ENCODE measurements at places on chromosomes 7 and 10.

- DNase-seq, result no peak
Observed at GRCh38 chr10:122507616-122508015, 46.3 kb downstream of the HTRA1 start.

- no peak for DNase-seq
Observed at GRCh38 chr7:40033826-40034225, 83.8 kb downstream of the CDK13 start.

DNA sequence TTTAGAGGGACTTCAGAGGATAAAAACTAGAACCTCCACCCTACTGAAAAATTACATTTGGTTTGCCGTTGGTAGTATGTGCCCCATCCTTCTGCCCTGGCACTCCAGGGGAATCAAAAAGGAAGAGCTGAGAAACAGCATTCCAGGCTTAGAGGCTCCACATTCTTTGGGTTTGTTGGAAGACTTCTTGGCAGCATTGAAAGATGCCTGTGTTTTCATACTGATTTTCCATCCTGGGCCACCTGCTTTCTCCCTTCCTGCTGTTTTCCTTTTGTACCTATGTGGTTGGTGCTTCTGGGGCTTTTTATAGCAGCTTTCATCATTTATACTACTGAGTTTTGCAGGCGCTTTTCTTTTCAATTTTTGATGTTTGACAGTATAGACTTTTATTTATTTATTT, 61.7 kb downstream of the AUTS2 start:
- no peak for DNase-seq

DNA sequence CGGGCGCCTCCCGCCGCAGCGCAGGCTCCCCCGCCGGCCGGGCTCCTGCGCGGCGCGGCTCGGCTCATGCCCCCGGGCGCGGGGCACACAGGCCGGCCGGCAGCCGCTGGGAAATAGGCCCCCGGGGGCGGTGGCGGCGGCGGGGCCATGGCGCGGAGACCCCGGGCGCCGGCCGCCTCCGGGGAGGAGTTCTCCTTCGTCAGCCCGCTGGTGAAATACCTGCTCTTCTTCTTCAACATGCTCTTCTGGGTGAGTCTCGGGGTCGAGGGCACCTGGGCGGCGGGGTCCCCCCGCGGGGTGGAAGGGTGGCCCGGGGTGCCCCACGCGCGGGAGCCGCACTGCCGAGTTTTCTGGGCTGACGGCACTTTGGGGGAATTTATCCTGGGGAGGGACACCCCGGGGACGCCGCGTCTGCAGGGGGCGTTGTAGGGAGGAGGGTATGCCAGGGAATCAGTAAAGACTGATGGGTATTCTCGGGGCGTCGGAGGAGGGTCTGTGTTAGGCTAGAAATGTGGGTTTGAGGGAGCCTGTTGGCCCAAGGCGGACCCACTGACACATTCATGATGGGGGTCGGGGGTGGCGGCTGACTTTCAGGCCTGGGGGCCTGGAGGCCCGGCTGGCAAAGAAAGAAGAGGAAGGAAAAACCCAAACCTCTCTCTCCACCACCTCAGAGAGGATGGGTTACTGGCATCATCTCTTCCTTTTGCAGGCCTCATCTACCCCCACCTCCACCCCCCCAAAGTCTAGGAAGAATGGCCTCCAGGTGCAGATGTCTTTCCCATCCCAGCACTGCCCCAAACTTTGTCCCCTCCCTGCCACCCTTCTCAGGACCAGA, 544 bp downstream of the TSPAN33 start:
- DNase-seq, result peak; percentile 9

DNA sequence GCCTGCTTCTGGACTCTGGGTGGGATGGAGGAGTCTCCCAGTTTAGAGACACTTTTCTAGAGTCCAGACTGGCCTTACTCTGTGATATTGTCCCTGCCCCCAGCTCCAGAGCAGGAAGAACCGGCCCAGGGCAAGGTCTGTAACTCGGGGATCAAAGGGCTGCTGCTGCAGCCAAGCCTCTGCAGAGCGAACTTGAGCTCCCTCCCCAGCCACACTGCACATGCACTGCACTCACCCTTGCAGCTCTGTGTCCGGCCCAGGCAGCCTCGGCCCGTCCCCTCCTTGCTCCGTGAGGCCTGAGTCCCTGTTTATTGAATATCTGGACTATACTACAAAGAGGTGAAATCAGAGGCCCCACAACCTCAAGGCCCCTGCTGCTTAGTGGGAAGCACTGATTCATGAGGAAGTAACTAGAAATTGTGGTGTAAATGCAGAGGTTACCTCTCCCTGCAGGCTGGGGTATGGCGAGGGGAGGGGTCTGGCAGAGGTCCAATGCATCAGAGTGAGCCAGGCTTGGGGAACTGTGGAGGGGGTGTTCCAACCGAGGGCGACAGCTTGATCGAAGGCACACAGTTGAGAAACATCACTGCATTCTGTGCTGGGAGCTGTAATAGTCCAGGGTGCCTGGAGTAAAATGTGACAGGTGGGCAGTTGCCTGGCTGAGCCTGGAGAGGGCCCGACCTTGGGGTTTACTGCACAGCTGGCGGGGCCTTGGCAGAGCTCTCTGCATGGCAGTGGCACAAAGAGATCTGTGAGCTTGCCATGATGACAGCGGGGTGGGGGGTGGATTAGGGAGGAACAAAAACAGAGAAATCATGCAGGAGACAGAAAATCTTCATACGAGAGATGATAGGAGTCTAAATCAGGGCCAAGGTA, 49.1 kb downstream of the AOC1 start:
- DNase-seq, result no peak

GRCh38 chr7:77685233-77685632, 11.0 kb upstream of the RSBN1L start:
- DNase-seq, result no peak

GRCh38 chr10:10320956-10321355, 696.7 kb upstream of the CELF2 start:
- DNase-seq, result no peak

DNA sequence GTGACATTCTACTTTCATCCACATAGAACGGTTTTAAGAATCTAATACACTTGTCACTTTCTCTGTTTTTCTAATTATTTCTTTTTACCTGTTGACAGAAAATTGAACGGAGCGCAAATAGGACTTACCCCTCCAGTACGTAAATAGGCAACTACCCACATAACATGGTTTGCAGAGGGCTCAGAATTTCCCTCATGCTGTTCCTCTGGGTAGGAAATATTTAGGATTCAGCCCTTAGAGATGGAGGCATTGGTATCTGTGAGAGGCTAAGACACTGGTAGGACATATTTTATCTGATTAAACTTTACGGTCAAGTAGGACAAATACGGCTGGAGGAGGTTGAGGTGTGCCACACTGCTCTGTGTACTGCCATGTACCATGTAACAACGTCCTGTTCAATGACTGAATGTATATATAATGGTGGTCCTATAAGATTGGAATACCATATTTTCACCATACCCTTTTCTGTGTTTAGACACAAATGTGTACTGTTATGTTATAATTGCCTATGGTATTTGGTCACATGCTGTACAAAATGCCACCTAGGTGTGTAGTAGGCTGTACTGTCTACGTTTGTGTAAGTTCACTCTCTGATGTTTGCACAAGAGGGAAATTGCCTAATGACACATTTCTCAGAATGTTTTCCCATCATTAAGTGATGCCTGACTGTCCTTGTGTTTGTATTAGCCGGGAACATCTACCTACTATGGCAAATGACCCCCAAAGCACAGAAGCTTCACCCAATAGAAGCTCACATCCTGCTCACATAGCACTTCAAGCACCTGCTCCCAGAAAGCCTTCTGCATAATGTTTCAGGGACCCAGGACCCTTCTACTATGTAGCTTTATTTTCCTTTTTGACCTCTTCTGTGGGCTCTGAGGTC, 429.4 kb upstream of the AKR1E2 start:
- no peak for DNase-seq

DNA sequence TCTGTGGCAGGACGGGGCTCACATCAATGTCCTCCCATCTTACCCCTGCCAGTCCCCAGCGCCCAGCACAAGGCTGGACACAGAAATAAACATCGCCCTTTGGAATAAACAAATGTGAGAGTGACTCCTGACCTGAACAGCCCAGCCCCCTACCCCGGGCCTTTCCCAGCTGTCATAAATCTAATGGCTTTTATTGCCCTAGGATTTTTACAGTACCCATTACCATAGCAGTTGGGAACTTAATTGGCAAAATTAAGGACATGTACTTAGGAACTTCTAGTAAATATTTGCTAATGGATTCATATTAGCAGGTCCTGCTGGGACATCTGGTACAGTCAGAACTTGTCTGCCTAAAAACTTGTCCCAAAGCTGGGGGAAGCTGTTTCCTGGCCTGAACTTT, 76.6 kb downstream of the GLRX3 start:
- DNase-seq, result no peak

DNA sequence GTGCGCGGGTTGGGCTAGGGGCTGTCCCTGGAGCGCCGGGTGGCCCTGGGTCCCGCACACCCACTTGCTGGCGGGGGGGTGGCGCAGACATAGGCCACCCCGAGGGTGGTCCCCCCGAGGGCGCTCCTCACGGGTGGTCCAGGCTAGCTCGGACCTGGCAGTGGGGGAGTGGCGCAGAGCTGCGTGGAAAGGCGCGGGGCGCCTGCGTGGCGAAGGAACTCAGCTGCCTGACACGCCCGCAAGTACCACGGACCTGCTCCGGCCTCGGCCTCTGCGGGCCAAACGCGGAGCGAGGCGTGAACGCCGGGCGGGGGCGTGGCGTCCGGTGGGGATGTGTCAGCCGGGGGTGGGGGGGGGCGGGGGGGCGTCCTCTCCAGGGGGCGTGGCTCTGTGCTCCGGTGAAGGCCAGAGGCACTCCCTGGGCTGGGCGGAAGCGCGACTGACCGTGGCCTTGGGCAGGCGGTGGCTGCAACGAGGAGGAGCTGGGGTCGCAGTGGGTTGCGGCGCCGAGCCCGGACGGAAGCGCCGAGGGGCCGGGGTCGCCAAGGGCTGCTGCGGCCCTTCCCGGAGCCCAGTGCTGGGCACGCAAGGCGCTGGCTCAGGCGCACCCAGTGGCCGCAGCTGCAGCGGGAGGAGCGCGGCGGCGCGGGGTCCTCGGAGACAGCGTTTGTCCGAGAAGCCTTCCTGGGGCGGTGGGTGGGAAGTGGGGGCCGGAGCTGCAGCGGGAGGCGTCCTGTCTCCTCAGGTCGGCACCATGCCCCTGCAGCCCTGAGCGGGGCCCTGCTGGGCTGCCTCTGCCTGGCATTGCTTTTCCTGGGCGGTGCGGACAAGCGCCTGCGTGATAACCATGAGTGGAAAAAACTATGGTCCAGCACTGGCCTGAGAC, 58.9 kb upstream of the NUPR2 start:
- no peak for DNase-seq

DNA sequence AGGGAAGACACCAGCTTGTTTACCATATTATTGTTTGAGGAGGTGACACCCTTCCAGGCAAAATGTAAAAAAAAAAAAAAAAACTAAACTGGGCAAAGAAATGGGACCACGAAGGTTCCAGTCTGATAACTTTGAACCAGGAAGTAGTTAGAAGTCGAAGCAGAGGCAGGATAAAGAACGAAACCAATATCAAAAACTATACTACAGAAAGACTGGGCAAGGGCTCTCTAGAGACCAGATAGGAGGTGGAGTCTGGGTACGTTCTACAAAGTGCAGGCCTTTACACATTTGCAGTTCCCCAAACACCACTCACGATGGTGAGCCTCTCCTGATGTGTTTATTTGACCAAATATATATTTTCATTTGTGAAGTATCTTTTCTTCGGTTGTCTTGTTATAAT, 125.7 kb upstream of the CDK1 start:
- DNase-seq, result no peak

GRCh38 chr7:149529136-149529718, 31.6 kb upstream of the ZNF746 start:
- no peak for DNase-seq

DNA sequence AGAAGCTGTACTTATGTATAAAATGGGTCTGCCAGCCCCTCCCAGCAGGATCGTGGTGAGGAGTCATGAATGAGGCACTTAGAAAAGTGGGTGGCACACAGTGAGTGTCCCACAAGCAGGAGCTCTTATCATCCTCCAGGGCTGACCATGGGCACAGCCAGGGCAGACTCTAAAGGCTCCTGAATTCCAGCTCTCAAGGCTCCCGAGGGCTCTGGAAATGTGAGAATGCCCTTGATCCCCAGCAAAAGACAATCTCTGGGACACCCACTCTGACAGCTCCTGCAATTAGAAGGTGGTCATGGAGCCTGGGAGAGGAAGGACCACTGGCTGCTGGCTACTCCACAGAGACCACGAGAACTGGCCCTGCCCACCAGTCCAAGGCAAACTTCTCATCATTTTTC, 1.6 kb downstream of the VSTM4 start:
- DNase-seq, result no peak

DNA sequence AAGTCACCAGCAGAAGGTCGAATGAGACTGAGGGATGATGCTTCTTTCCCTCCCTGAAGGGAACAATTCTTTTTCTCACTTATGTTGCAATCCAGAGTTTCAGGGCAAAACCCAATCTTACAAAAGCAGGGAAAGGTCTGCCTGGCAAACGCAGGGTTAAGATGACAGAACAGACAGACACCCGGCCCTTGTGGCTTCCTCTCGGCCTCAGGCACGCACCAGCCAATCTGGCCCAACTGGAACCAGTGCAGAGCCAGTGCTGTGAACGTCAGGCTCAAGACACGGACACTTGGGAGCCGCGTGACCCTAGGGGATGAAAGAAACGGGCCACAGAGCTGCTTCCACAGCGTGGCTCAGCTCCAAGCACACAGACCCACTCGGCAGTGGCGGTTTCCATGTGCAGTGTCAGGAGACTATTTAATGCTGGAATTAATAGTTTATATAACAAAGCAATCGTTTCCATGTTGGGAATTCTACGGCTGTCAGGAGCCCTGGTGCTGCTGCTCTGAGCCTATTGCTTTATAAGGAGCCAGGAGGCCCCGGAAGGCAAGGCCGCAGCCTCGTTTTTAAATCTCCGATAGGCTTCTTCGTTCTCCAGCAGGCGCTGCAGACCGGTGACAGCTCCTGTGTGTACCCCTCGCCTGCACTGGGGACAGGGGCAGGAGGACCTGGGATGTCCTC, 198.4 kb downstream of the DIP2C start:
- no peak for DNase-seq

DNA sequence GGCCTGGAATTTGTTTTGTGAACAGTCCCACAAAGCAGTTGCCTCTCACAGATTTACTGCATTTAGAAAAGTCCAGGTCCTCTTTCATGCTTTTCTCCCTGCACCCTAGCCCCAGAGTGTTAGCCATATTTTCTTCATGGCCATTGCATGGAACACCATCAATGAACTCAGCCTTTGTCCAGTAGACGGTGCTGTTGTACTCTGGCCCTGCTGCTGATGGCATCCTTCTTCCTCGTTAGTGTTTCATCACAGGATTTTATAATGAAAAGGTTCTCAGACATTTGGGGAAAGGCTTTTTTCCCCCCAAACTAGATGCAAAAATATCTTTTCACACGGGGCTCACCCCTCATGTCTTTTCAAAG, 93.0 kb upstream of the SLC25A13 start:
- DNase-seq, result no peak

DNA sequence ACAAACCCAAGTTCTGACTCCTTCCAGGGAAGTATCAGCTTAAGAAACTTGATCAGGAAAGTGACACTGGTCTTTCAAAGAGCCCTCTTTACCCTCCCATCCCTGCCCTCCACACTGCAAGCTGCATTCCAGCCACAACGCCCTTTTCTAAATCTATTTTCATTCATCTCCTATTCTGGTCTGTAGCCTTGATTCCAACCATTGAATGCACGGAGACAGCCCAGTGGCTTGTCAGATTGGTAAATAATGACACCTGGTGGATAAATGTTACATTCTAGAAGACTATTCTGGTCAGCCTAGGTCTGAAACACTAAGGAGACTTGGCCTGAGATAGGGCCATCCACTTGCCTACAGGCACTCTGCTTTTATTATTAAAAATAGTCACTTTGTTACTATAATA, 20.9 kb downstream of the MORN4 start:
- DNase-seq, result no peak

GRCh38 chr7:140694592-140694991, 1.9 kb upstream of the NDUFB2 start:
- DNase-seq, result no peak
